ENCODE measurements at places on chromosomes 7 and 10.

- DNase-seq = no peak
These were observed 544.3 kb downstream of the TCERG1L start for GRCh38 chr10:130767116-130767730.

GRCh38 chr10:45373576-45374349 lies at the start of gene ALOX5:
Gene ALOX5 (plus strand): TSS chr10:45374216. CDS start chr10:45374280, 64 bp downstream.
- no peak for DNase-seq

- no peak for DNase-seq
These were observed 29.2 kb downstream of the PCGF5 start for GRCh38 chr10:91249700-91250099.

GRCh38 chr10:16769331-16769730 lies 47.9 kb downstream of the RSU1 start:
- no peak for DNase-seq
